HTR-8/SVneo (cell line): ENCODE measurements at places on chromosomes 13 and 19.

- DNase-seq, result no peak
Measured at GRCh38 chr19:20416661-20417060, 148.9 kb downstream of the ZNF737 start.

DNA sequence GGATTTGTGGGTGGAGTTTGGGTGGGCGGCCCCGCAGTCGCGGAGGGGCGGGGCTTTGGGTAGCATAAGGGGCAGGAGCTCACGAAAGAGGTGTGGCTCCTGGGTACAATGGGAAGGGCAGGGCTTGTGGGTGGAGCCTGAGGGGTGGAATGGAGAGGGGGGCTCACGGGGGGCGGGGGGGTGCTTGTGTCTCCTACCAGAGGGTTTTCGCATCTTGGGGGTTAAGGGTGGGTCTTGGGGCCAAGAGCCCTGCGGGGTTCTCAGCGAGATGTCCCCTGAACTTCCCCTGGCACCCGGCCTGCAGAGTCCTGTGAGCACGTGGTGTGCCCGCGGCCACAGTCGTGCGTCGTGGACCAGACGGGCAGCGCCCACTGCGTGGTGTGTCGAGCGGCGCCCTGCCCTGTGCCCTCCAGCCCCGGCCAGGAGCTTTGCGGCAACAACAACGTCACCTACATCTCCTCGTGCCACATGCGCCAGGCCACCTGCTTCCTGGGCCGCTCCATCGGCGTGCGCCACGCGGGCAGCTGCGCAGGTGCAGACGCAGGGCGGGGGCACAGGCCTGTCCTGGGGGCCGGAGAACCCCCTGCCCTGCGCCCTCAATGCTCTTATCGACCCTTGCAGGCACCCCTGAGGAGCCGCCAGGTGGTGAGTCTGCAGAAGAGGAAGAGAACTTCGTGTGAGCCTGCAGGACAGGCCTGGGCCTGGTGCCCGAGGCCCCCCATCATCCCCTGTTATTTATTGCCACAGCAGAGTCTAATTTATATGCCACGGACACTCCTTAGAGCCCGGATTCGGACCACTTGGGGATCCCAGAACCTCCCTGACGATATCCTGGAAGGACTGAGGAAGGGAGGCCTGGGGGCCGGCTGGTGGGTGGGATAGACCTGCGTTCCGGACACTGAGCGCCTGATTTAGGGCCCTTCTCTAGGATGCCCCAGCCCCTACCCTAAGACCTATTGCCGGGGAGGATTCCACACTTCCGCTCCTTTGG lies 5.1 kb downstream of the FSTL3 start:
- no peak for DNase-seq

- no peak for DNase-seq
Measured at GRCh38 chr13:67193979-67194378, 36.2 kb downstream of the PCDH9 start.

DNA sequence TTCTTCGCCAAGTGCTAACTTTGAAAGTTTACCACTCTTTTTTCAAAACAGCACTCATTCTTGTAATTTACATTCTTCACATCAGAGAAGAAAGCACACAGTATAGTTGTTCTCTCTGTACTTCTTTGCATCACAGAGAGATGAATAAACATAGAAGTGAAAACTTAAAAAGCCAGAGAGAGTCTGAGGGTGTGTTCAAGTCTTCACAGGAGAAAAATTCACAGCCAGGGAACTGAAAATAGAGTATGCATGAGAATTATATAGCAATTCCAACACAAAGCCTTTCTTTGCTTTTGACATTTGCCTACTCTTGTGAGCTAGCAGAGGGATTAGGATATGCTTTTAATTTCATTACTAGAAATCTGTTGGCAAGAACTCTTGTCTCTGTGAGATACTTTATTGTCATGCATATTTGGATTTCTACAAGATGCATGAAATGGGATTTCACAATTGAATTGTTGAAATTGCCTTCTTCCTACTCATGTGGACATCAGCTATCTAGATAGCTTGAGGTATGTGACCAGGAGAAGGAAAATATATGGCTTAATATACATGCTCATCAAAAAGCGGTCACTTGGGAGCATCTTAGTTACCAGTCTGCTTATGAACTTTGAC lies 166.1 kb downstream of the SLC7A1 start:
- no peak for DNase-seq
